ENCODE measurements at places on chromosomes 5 and 9.

- no peak for DNase-seq
These were observed 362.3 kb upstream of the POU5F2 start for GRCh38 chr5:94103514-94104245.

GRCh38 chr5:1322955-1323802, 21.7 kb downstream of the CLPTM1L start:
- no peak for DNase-seq

- DNase-seq = no peak
These were observed 8.3 kb upstream of the MED7 start for GRCh38 chr5:157150995-157151394.

- DNase-seq = no peak
These were observed 123.4 kb upstream of the NFIL3 start for GRCh38 chr9:91547081-91547480.

DNA sequence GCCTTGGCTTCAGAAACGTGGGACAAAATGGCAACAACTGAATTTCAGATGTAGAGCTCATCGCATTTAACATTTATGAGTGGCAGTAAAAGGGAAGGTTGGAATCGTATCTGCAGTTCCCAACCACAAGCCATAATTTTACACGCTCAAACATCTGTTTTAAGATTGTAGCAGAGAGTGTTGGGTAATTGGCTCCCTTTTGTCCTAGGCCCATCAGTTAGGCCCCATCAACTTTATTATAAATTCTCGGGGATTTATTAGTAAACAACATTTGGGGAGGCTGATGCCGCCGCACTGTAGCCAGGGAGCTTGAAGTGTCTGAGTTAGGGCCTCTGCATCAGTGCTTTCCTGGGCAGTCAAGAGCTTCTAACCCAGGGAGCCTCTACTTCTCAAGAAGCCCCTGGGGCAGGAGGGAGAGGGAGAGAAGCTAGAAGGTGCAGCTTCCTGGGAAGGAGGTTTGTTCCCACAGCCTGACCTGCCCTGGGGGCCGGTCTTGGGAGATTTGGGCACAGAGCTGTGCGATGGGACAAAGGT, 66.2 kb downstream of the HSPA4 start:
- no peak for DNase-seq

DNA sequence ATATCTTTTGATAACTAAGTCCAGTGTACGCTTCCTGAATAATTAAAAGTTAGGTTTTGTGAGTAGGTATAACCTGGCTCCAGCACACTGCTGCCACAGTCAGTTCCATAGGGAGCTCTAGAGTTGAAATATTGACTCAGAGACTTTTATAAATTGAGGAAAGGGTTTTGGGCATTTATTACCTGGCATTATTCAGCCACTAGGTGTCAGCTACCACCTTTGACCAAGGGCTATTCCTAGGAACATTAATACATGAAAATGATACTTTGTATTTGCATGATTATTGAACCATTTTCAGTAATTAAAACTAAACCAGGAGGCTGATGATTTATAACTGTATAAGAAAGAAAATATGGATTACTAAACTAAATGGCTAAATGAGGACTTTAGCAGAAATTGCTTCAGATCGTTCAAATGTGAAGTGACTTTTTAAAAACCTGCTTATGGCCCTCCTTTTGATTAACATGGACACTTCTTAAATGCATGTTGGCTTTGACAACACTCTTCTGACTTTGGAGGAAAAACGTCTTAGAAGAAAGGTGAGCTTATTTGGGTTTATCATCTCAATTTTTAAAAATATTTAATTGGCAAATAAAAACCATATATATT, 83.0 kb downstream of the SMC2 start:
- no peak for DNase-seq

DNA sequence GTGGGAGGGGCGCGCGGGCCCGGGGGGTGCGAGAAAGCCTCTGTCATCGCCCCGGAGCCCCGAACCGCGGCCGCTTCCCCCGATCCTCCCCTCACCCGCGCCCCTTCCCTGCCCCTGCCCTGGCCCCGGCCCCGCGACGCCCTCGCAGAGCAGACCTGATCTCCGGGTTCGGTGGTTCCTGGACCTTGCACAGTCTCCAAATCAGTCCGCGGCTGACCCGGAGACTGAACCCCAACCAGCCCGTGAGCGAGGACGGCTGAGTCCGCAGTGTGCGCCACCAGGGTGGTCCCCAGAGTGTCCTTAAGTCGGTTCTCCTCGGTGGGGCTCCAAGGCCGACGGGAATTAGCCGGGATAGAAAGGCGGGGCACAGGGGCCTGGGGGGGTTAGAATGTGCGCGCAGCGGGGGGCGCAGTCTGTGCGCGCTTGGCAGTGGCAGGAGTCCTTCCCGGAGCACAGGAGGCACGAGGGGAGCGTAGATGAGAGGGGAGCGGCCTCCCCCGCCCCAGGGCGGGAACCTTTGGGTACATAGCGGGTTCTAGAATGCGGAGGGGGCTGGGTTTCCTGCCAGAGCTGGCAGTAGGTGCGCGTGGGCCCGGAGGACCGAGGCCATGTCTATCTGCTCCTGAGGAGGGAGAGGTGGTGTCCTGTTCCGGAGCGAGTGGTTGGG, 779 bp downstream of the PKN3 start:
- DNase-seq = no peak
